ENCODE measurements at places on chromosomes 5 and 9.

DNA sequence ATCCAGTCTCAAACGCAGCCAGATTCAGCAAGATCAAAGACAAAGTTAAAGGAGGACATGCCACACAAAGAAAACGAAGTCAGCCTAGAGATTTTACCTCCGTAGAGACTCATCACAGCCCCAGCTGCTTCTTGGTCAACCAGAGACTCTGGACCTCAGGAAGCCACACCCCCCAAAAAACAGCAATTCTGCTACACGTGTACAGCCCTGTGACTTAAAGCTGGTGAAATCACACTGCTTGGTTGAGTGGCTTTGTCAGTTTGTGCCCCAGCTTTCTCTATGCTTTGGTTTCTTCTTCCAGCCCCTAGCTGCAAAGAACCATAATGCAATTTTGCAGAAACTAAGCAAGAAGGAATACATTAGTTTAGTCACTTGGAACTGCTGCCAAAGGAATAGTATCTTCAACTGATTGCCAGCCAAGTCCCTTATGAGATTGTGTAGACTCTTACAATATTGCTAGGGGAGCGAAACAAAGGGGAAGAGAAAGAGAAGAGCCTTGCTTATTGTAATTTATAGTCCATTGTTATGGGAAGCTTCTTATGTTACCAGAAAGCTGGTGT, 158.8 kb upstream of the ZNF462 start:
- DNase-seq, result no peak

DNA sequence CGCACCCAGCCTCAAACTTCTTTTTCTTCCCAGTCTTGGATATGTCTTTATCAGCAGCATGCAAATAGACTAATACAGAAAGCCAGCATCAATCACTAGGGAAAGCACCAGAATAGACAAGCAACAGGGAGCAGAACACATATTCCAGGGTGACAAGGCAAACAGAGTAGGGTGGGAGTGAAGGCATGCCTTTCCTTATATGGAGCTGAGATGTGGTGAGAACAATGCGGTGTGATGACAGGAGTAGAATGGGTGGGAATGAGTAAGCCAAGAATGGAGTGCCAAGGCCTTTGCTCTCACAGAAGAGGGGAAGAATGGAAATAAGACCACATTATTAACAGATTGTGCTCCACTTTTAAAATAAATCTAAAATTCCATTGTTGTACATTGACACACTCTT, 115.6 kb downstream of the CETN3 start:
- peak; percentile 39 for DNase-seq

DNA sequence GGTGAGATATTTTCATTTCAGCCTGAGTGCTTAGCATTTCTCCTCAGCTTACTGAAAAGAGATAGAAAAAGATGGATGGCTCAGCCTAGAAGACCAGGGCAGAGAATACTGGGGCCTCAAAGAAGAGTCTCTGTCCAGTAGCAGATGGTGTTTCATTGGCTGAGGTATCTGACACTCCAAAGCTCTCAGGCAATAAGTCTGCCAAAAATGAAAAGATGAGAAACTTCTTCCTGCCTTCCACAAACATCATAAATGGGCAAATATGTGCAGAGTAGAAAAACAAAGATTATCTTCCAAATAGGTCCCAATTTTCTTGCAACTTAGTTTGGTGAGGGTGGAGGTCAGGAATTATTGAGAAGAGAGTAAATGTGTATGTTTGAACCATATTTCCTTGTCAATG, 87.4 kb upstream of the ICE1 start:
- no peak for DNase-seq

DNA sequence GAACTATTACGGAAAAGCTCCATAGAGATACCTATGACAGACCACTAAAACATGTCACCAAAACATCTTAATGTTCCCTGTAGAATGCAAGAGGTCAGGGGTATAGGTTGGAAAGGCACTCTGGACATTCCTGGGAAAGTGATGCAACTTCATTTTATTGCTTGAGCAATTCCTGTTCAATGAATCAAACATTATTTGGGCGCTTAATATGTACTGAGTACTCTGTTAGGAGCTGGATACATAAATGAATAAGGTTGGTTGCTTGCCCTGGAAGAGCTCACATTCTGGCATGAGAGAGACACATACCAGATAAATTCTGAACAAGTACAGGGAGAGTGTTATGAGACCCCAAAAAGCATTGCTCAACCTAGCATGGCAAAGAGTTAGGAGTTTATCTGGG, 408.9 kb upstream of the DMAC1 start:
- DNase-seq, result no peak

DNA sequence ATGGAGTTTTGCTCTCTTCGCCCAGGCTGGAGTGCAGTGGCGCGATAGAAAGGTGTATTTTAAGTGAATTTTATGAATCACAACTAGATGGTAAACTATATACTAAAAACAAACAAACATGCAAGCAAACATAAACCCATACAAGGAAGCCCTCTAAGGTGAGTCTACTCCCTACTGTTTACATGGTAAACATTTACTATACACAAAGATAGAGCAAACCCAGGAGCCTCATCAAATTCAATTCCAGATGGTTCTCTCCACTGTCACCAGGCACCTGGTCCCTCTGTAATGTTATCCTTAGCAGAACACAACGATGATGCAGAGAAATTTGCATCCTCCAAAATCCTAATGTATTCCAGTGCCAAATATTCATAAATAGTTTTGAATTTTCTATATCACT, 17.9 kb downstream of the ANKH start:
- DNase-seq, result no peak

- peak; percentile 93 for DNase-seq
Measured at GRCh38 chr9:110125207-110125751, 82.7 kb downstream of the C9orf152 start.

GRCh38 chr9:124882231-124882630, 20.3 kb downstream of the ARPC5L start:
- no peak for DNase-seq

GRCh38 chr9:74760031-74760700, 127.6 kb downstream of the TRPM6 start:
- peak; percentile 97 for DNase-seq

- DNase-seq, result no peak
Measured at GRCh38 chr5:171623551-171624097, 162.0 kb upstream of the SMIM23 start.

DNA sequence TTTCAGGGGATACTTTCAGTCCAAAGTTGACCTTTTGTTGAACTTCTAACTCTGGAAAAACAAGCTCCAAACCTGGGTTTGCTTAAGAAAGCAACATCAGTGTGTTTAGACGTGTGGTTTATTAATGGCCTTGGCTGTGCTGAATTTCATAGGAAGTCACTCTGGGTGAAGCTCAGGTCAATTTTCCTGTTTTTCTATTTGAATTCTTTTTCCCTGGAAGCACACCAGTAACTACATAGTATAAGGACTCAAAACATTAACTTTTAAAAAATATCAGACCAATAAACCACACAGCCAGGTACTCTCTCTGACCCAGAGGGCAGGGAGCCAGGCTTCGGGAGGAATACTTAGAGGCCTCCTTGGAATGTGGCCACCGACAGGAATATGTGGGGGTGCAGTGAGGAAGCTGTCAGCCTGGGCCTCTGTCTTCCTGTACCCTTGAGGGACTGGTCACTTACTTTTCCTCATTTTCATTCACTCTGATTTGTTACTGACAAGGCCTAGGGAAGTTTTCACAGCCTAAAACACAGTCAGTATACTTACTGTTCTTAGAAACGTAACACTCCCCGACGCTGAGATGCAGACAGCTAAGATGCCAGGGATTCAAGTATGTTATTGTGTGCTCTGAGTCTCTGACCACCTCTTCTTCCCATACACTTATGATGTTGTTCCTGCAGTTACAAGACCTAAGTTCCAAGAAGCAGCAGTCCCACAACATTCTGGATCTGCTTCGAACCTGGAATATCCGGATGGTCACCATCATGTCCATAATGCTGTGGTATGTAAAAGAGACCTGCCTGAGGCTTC, 18.9 kb downstream of the SLC22A5 start:
- peak; percentile 84 for DNase-seq

GRCh38 chr9:99713838-99714306, 107.8 kb upstream of the NR4A3 start:
- no peak for DNase-seq

- no peak for DNase-seq
Measured at GRCh38 chr5:149913436-149914419, 30.9 kb downstream of the PDE6A start.

- no peak for DNase-seq
Measured at GRCh38 chr9:5988265-5988664, 27.2 kb downstream of the RANBP6 start.

GRCh38 chr5:176934309-176934930, 35.3 kb upstream of the HK3 start:
- DNase-seq, result no peak

- DNase-seq, result peak; percentile 74
Measured at GRCh38 chr9:69569738-69570451, 102.3 kb downstream of the APBA1 start.

DNA sequence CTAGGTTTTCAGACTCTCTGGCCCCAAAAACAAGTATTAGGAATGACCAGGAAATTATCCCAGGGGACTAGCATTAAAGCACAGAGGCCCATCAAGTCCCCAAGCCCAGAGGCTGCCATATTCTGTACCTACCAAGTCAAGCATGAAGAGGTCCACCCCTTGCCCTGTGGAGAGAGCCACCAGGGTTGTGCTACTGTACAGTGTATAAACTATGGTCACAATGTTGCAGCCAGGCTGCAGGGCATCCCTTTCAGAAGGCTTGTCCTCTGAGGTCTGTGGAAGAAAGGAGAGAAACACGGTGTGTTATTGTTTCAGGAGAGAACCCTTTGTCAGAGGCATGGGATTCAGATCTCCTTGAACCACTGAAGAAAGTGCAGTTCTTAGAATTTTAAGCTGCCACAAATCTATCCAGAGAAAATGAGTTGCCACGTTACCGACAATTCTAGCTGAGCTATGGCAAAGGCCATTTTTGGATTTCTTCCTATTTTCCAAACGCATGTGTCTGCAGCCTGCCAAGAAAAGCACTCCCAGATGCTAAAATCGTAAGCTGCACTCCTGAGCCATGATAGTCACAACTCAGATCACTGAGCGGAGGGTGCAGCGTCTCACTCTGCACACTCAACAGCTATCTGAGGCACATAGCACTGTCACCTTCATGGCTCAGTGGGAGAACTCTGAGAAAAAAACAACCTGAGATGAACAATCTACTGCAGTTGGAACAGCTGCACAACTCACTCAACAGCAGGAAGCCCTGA, 45.5 kb upstream of the SPATA31E1 start:
- DNase-seq, result no peak

- peak; percentile 79 for DNase-seq
Measured at GRCh38 chr5:122170620-122171019, 41.3 kb downstream of the ZNF474 start.

DNA sequence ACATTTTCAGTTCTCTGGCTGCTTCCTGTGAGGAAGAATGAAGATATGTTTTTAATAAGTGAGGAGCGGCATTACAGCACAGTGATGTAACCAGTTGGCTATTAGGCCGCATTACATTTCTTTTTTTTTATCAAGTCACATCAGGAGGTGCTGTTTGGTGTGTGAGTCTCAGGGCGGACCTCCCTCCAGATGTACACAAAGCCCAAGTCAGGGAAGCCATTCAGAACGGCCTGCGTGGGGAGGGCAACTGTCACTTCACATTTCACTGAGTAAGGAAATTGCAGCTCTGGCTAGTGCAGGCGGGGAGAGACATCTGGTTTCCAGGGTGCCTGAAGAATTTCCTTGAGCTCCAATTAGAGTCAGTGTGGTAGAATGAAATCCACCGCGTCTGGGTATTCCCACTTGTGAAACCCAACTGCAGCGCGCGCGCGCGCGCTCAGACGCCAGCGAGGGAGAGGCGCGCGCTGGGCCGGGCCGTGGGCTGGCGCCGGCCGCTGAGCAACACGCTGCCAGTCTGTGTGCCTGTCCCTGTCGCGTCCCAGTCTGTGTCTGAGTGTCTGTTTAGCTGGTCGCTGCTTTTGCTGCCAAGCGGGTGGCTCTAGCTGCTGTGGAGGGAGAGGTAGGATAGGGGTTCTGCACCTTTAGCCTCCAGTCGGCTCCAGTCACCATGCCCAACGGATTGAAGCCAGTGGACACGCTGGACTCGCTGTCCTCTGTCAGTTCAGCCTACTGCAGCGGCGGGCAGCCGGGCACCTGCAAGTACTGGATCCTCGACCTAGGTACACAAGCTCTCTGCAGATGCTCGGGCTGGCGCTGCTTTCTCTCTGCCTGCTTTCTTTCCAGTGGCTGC, 140.8 kb upstream of the OTULINL start:
- peak; percentile 94 for DNase-seq

GRCh38 chr5:172493002-172493401, 38.7 kb upstream of the SH3PXD2B start:
- no peak for DNase-seq

- DNase-seq, result no peak
Measured at GRCh38 chr9:22175972-22176545, 167.0 kb upstream of the CDKN2B start.

- no peak for DNase-seq
Measured at GRCh38 chr5:36694351-36694750, 87.9 kb downstream of the SLC1A3 start.

GRCh38 chr9:95197692-95198271, 119.7 kb downstream of the FANCC start:
- DNase-seq, result no peak

GRCh38 chr5:68071282-68071632, 144.3 kb upstream of the PIK3R1 start:
- no peak for DNase-seq

- no peak for DNase-seq
Measured at GRCh38 chr5:55226027-55226933, 835 bp downstream of the MCIDAS start.

DNA sequence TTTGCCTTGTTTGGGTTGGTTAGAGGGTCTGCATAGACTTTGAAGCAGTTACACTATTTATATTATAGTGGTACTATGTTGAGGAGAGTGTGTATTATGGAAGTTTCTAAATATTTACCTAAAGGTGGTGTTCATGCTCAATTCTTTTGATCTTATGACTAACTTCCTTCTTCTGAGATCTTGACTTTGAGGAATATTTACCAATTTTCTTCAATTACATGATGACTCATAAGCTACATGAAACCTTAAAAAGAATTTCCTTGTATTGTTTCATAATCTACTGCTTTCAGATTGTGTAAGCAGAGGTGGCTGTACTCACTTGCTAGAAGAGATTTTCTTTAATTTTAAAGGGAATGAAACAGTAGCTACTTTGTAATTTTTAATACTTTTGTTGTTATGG, 276.1 kb downstream of the TAF11L14 start:
- peak; percentile 76 for DNase-seq

Measured in iris pigment epithelial cell (primary cell).